Fibroblast of skin of right biceps (primary cell): ENCODE measurements at places on chromosomes 5 and 9.

DNA sequence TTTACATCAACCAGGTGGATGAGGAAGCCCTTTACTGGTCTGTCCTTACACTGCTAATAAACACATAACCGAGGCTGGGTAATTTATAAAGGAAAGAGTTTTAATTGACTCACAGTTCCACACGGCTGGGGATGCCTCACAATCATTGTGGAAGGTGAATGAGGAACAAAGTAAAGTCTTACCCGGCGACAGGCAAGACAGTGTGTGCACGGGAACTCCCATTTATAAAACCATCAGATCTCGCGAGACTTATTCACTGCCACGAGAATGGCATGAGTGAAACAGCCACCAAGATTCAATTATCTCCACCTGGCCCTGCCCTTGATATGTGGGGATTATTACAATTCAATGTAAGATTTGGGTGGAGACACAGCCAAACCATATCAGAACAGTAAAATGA, 67.3 kb upstream of the GRAMD2B start:
- DNase-seq = no peak

DNA sequence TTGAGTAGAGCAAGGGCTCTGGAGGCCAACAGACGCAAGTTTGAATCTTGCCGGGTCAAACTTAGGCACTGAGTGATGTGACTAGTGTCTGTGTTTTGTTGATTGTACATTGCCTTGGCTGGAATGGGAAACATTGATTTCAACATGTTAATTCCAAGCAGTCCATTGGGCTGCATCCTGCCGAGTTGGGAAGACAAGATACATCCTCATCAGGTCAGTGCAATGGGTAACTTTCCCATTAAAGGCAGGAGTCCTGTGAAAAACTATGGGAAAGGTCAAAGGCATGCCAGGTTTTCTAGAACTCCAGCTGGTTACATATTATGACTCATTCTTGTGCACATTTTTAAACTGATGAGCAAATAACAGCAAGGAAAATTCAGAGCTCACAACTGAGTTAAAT, 126.5 kb upstream of the ABCA1 start:
- DNase-seq = peak; percentile 73

DNA sequence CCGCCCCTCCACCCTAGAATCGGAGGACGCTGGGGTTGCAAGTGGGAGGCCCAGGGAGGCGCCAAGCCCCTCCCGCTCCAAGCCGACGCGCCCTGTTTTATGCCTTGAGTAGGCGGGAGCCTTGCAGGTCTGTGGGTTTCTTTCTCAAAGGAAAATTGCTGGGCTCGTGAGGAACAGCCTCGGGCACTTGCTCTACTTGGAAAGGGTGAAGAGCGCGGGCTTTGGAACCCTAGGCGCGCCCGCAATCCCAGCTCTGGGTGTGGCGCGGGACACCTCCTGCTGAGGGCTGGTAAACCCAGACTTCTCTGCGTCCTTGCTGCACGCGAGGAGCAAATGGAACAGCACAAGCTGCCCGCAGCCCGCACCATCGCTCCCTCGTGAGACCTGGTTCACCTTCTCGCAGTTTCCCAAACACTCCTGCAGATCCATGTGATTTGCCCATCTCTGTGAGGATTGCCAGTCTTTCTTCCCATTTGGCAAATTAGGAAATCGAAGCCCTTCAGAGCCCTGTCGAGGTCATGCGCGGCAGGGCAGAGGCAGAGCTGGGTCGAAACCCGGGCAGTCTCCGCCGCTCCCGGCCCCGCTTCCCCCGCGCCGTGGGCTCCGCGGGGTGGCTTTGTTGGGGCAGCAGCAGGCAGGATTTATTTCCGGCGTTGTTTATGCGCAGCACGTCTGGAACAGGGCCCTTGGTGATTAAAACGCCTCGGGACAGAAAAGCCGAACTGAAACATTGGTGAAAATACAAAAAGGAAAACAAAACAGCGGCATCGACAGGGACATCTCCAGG, 98.4 kb upstream of the CPLX2 start:
- no peak for DNase-seq

- no peak for DNase-seq
Observed at GRCh38 chr5:88130211-88130815, 138.3 kb downstream of the TMEM161B start.

DNA sequence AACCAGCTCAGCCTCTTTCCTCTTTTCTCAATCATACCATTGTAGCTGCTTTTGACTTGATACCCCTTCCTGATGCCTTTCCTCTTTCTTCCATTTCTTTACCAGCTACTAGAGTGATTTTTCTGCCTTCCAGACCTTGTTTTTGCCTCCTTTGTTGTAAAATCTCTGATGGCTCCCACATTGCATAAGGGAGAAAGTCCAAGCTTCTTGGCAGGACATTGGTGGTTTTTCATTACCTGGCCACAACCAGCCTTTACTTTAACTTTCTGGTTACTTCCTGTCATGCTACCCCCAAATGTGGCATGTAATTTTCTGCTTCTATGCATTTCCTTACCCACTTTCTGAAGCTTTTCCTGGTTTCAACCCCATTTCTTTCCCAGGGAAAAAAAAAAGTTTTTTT, 452.5 kb downstream of the TMEM38B start:
- DNase-seq = no peak

GRCh38 chr5:52760695-52761366, 26.9 kb upstream of the ITGA1 start:
- no peak for DNase-seq

- DNase-seq = no peak
Observed at GRCh38 chr9:19371942-19372341, 8.1 kb downstream of the RPS6 start.

DNA sequence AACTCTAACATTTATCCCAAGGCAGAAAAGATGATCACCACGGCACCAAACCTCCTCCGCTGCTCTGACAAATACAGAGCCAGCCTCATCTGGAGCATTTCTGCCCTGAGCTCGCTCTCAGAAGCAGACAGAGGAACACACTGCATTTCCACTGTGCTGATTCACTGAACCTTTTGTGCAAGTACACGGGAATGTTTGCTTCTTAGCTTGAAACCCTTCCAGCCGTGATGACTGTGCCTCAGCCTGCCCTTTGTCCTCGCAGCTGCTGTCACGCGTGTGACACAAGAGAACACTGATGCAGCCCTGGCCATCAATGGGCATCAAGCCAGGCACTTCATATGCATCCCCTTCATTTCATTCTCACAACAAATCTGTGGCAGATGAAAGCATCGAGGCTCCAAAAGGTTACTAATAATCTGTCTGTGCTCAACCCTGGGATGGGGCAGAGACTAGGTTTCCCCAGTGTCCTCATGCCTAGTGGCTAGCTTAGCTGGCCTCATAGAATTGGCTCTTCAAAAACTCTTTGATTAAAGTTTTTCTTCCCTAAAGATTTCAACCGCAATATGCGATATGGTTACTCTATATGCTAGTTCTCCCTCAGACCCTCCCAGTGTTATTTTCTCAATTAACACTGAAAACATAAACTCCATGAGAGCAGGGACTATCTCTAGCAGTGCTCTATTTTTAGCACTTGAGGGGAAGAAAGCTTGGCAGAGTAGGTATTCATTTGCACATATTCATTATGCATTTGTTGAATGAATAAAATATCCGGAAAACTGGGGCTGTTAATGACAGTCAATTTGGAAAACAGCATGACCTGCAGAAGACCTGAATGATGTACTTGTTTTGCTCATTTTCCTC, 7.3 kb downstream of the CDC14B start:
- DNase-seq = peak; percentile 86

DNA sequence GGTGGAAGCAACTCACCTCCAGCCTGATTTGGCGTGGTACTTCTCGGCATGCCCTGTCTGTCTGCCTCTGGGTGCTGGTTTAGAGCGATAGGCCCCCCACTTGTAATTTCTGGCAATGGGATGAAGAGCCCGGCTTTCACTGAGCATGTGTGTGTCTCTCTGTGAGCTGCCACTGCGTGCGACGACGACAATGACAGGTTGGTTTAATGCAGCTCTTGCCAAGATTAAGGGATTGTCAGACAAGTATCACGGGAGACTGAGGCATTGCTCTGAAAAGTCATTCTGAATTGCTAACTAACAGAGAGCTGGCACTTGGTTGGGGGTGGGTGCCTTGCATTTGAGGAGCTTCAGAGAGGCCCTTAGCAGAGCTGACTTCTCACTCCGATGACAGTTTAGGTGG, 348.8 kb upstream of the CLINT1 start:
- DNase-seq = no peak

DNA sequence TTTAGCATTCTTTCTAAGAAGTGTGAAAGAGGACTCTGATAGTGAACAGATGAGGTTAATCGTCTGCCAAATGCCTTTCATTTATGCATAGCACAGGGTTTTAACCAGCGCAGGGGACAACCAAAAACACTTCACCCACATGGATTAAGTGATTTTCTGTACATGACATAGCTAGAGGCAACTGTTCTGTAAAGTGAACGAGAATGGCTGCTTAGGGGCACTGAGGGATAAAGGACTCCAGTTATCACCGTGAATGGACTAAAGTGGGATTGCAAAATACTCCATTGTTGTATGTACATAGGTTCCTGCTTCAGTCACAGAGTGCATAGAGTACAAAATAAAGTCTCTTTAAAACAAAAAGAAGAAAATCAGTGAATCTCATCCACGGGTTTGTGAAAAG, 456.8 kb downstream of the DMAC1 start:
- DNase-seq = no peak

- peak; percentile 46 for DNase-seq
Observed at GRCh38 chr9:34446468-34446891, 11.9 kb downstream of the FAM219A start.

DNA sequence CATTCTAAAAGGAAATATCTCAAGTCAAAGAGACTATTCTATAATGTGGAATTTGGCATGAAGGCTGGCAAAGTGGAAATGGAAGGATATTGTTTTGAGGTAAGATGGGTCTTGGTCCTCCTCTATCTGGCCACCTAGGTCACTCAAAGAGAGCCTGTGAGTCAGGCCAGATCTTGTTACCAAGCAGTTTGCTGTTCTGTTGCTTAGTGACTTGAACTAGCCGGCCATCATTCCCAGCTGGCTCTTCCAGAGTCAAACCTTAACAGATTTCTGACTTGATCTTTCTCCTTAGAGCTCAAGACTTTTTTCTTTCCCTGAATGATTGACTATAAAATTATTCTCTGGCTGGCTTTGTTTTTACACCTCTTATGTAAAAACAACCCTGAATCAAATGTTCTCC, 136.1 kb downstream of the PDE4D start:
- no peak for DNase-seq

DNA sequence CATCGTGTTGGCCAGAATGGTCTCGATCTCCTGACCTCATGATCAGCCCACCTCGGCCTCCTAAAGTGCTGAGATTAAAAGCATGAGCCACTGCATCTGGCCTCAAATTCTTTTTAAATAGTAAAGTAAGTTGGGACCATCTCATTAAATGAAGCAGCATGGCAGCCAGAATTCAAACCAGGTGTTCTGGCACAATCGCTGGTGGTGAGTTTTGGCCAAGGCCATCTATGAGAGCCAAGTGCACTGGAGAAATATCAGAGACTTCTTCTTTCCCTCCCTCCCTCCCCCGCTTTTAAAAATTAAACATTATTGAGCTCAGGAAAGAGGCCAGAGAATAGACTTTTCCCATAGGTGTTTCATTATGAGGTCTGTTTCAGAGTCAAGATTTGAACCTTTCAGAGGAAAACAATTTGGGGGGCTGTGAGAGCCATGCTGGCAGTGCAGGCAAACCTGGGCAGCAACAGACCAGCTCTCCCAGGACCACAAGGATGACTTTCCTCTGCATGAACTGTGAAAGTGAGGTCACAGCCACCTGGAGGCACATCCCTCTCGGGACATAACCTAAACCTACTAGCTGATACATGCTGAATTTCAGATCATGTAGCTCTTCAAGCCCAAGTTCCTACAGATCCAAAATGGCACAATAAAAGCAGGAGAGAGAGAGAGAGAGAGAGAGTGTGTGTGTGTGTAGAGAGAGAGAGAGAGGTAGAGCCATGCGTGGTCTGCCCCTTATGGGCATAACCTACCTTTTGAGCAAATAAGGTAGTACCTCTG, 94.6 kb upstream of the DMRT1 start:
- no peak for DNase-seq

DNA sequence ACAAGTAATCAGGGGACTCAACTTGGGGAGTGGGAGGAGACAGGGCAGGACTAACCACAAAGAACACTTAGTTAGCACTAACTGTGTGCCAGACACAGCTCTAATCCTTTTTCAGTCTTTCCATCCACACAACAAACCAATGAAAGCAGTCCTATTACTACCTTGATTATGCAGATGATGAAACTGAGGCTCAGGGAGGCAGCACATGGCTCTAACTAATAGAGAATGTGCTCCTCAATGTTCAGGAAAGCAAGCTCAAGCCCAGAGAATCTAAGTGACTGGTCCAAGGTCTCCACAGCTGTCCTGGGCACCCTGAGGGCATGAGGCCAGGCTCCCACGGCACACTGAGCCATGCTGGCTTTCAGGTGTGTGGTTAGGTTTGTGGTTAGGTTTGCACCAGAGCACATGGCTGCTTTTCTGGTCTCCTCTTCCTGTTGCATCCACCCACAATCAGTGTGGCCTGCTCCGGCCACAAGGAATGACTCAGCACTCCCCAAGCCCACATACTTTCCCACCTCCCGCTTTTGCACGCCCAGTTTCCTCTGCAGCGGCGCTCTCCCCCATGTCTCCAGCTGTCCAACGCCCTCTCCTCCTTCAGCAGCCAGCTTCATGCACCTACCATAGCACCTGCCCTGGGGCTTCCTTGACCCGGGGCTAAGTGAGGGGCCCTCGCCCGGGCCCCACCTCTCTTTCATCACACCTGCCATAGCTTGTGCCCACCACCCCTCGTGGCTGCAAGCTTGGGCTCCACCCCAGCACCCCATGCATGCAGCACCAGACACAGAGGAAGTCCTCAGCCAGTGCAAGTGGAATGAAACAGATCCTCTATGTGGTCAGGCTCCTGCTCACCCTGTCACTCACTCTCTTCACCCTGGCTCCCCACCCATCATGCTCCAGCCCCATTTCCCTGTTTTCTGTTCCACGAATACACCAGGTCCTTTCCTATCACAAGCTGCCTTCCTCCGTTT, 133.1 kb downstream of the GABBR2 start:
- peak; percentile 60 for DNase-seq

DNA sequence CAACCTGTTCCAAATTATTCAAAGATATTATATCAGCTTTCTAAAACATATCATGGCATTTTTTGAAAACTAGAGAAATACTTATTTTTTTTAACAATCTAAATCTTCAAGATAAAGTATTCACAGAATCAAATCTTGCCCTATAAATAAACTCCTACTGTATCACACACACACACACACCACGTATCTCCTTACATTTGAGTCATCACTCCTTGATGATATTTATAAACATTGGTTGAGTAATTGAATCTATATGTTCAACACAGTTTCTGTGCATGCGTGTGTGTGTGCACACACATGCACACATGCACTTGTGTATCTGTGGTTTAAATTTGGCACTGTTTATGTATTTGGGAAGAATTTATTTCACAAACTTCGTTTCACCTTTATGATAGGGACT, 1716.4 kb downstream of the EFNA5 start:
- peak; percentile 7 for DNase-seq
